ENCODE measurements at places on chromosomes 2 and 18. TPM values are rescaled to one million over a fixed set of nuclear protein-coding genes. Genes with fewer than 3 reads are reported as not detected.

DNA sequence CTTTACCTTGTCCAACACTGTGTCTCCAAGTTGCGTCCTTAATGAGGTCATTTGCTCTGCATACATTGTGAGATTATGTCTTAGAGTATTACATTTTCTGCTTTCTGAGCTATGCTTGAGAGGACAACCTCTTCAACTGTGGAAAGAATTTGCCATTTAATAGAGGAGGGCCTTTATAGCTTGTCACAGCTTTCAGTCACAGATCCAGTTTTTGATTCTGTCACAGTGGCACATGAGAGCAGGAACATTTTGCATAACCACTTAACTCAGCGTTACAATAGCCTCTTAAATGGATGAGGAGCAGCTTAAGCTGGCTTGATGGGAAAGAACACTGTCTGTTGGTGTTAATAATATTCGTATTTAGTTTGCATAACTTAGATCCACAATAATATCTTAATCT, 63.0 kb downstream of the RHBDD1 start:
- no peak for DNase-seq

The IL1B gene
- not detected for total RNA-seq

- no peak for DNase-seq
Observed at GRCh38 chr2:235958931-235959410, 209.2 kb downstream of the GBX2 start.

- DNase-seq = no peak
Observed at GRCh38 chr2:86706220-86706619, 13.9 kb upstream of the RMND5A start.

The DDX18 gene
- total RNA-seq = 77.7 TPM

DNA sequence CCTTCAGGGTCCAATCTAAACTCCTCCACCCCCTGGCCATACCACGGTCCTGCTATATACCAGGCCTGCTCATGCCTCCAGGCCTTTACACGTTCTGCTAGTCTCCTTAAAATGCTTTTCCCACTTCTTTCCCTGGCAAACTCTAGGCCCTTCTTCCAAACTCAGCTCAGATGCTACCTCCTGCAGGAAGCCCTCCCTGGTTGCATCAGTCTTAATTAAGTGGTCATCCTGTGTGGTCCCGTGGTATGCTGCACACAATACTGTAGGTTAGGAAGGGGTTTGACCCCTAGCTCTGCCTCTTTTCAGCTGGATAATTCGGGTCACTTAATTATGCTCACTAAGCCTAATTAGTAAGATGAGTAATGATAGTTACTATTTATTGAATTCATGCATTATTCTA, 85.9 kb upstream of the SP3 start:
- DNase-seq = no peak

The FBXO36 gene
- 1.1 TPM for total RNA-seq

The DSG2 gene
- 0.18 TPM for total RNA-seq

DNA sequence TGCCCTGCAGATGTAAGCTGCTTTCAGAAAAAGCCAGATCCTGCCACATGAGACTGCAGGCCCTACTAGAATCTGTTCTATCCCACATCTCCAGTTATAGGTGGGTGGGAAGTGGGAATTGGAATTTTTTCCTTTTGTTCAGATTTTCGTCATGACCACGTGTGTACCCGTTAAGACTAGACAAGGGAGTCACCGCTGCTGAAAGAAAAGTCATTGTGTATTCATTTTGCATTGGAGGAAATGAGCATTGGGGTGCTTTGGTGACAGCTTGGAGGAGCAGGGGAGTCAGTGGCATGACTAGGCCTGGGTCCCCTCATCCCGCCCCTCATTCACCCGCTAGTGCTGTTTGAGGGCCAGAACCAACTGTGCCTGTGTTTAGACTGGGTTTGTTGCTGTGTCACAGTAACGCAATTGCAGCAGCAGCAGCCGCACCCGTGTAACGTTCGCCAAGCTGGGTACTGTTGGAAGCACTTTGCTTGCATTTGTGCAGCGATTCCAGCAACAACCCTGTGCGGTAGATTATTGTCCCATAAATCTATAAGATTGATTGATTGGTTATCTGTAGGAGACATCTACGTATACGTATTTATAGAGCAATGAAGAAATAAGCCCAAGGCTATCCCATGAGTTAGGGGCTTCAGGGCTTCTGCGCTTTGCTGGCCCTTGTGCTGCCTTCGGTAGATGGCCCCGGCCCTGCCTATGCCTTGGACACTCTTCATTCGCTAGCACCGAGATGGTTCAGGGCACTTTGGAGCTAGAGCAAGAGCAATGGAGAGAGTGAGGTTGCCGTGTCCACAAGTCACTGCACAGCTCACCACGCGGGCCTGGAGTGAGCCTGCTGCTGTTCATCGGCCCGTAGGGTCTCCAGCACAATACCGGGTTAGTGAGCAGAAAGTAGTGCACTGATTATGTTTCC, 194.9 kb downstream of the AGAP1 start:
- DNase-seq = no peak

DNA sequence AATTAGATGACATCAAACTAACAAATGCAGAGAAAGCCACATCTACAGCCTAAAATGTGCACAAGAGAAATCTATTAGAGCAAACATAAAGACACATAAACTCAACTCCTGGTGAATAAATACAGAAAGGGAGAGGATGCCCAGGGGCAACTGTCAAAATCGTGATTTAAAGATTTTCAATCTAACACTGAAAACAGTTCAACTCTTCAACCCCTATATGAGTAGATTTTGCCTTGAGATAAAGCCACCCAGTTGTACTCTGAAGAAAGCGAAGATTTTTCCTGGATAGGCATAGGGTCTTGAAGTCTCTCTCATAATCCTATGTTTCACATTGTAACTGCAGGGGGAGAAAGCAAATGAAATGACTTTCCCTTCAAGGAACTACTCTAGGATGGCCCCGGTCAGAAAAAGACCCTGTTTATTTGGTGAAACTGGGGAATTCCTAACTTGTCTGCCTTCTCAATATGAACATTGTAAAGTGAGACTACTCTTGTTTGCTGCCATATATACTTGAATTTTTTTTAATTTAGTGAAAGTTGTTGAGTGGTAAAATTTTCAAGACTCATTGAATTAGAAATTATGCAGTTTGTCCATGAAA, 226.7 kb downstream of the ERBB4 start:
- no peak for DNase-seq

- DNase-seq = no peak
Observed at GRCh38 chr2:166117491-166117890, 10.3 kb downstream of the SCN1A start.

GRCh38 chr2:62692225-62692624, 13.3 kb upstream of the EHBP1 start:
- no peak for DNase-seq

GRCh38 chr2:220695397-220696279, 876.5 kb downstream of the EPHA4 start:
- DNase-seq = no peak
